Coronary artery (tissue), 2 donors: ENCODE measurements at places on chromosomes 3 and 15.

GRCh38 chr15:96338766-96339618 lies 8.5 kb downstream of the NR2F2 start:
- no peak for DNase-seq

DNA sequence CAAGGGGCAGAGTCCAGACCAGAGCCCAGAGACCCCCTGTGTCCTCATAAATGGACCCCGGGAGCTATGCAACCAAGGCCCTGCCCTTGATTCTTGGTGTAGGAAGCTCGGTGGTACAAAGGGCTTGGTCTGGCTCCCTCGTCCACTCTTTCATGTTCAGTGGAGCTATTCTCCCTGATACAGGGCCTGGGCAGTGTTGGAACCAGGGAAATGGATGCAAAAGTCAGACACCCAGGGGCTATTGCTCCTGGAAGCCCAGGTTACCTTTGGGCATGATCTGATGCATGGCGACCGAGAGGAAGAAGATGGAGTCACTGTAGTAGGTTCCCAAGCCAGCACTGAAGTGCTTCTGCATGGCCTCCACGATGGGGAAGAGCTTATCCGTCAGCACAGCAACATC lies 44.5 kb downstream of the XXYLT1 start:
- peak; percentile 33 for DNase-seq

- no peak for DNase-seq
Measured at GRCh38 chr3:18546632-18547031, 121.5 kb upstream of the SATB1 start.

- DNase-seq: no peak
Measured at GRCh38 chr3:7879572-7879971, 622.1 kb upstream of the LMCD1 start.
